ENCODE measurements at places on chromosomes 7 and 10.

DNA sequence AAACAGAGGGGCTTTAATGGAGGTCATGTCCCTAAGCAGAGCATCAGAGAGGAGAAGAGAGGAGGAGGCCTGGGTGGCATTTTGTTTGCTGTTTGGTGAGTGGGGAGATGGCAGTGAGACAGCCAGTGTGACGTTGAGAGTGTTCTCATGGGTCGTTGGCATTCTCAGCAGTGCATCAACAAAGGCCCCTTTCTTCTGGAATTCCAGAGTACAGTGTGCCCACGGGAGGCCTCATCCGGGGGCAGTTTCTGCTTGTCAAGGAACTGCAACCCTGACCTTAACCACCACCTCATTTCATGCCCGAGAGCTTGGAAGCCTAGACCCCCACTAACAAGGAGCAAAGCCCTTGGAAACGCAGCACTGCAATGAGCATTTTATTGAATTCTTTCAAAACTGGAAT, 92.9 kb downstream of the CELF2 start:
- DNase-seq, result no peak

DNA sequence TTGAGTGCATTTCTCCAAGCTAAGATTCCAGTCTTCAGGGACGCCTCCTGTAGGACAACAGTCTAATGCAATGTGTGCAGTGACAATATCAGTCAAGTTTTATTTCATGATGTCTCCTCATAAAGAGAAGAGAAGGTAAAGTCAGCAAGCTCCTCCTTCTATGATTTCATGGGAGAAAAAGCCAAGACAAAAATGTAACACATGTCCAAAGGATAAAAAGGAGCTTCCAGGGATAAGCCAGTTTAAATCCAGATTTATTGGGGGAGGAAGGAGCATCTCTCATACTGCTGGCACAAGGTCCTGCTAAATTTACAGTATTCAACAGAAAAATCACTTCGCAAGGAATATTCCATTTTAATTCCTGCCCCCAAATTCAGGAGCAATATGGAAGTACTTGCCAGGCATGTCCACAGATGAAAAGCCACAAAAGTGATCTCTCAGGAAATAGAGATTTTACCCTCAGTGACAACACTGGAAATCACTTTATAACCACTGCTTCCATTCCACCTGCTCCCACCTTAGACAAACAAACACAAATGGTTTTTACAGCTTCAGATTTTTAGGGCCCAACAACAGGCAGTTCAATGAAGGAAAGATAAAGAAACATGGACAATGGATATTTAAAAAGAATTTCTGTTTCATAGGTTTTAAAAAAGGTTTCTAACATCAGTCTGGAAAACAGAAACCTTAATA, 677.5 kb upstream of the C7orf33 start:
- no peak for DNase-seq

DNA sequence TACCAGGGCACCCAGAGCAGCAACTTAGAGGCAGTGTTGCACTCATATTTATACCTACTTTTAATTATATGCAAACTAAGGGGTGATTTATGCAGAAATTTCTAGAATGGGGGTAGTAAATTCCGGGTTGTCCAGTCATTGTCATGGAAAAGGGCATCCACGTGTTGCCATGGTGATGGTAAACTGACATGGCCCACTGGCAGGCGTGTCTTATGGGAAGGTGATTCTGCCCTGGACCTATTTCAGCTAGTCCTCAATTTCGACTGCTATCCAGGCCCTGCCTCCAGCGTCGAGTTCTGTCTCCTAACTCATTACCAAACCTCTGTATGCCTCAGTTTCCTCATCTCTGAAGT, 12.8 kb downstream of the SNX8 start:
- DNase-seq, result no peak

- DNase-seq, result no peak
Observed at GRCh38 chr7:98879198-98879978, 1.1 kb downstream of the TRRAP start.

GRCh38 chr10:99973190-99973589, 36.6 kb downstream of the DNMBP start:
- no peak for DNase-seq

DNA sequence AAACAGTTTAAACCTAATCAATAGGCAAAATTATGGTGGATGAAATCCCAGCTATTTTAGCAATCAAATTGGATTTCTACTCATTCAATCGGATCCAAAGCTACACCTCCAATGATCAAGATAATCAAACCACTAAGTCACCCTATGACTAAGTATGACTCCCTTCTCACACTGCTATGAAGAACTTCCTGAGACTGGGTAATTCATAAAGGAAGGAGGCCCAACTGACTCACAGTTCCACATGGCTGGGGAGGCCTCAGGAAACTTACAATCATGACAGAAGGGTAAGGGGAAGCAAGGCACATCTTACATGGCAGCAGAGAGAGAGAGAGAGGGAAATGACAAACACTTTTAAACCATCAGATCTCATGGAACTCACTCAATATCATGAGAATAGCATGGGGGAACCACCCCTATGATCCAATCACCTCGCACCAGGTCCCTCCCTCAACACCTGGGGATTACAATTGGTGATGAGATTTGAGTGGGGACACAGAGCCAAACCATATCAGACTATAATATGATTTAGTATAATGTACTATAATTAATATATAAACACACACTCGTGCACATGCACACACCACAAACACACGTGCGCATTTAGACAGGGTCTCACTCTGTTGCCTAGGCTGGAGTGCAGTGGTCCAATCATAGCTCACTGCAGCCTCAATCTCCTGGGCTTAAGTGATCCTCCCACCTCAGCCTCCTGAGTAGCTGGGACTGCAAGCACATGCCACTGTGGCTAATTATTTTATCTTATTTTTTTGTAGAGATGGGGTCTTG, 213.6 kb upstream of the FOXK1 start:
- no peak for DNase-seq

GRCh38 chr10:109027534-109028185, 895.7 kb downstream of the XPNPEP1 start:
- no peak for DNase-seq

GRCh38 chr10:51342381-51342780, 268.1 kb downstream of the PRKG1 start:
- DNase-seq, result no peak

DNA sequence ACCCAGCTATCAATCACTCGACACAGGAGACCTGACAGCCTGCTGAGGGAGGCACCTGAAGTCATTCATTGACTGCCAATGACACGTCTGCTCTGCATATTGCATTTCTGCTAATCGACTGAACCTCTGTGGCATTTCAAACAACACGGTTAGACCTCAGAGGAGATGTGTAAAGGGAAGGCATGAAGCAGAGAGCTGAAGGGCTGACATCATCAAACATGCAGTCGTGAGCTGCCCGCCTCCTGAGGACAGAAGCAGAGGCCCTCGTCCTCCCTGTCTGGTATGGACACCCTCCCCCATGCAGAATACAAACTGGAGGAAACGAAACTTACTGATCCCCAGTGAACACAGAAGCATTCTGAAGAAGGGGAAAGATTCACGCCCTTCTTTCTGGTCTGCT, 462.6 kb upstream of the MGMT start:
- DNase-seq, result no peak

DNA sequence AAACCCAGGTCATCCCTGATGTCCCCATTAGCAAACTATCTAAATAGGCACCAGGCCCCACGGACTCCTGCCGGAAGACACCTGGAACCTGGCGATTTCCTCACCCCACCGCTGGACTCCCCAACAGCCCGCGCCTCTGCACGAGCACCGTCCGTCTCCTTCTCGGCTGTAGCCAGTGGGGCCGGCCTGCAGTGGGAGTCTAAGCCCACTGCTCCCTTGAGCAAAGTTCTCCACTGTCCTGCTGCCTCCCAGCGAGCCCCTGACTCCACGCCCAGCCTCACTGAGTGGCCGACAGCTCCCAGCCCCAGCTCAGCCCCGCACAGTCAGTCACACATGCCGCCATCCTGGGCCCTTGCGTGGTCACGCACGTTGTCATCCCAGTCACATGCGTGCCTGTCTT, 211.3 kb upstream of the PPP2R2D start:
- DNase-seq, result no peak

DNA sequence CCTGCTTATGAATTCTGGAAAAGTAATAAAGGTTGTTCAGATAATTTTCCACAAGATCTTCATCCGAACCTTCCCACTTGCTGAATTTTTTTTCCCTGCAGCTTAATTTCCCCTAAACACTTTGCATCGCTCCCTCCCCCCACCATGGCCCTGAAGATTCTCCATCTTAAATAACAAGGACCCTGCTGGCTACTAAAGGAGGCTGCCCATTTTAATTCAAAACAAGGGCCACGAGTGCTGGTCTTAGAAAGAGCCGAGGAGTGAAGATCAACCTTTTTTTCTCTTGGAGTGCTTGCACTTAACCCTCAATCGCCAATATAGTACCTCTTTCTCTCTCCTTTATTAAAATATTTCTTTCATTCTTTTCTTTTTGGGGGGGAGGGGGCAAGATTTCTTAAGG, 9.2 kb upstream of the SP8 start:
- no peak for DNase-seq

DNA sequence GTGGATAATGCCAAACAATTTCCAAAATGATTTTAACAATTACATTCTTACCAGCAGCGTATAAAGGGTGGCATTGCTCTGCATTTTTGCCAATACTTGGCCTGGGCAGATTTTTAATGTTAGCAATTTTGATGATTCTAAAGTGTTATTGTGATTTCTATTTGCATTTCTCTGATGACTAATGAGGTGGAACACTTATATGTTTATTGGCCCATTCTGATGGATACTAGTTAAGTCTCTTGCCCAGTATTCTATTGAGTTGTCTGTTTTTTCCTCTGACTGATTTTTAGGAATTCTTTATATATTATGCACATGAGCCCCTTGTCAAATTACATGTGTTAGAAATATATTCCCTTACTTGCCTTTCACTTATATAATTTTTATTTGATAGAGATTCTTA, 86.8 kb downstream of the TMEM26 start:
- DNase-seq, result no peak

GRCh38 chr7:111082351-111082750, 8.6 kb upstream of the LRRN3 start:
- DNase-seq, result no peak

DNA sequence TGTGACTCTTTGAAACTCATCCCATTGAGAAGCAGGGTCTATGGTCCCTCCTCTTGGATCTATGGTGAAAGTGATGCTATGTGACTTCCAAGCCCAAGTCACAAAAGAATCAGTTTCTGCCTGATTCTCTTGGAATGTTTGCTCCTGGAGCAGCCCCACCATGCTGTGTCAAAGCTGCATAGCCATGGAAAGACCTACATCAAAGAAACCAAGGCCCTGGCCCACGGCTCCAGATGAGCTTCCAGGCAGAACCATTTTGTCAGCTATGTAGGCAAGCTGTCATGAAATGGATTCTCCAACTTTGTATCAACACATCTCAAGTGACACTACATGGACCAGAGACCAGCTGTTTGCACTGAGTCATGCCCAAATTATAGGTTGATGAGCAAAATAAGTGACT, 77.0 kb downstream of the AASS start:
- no peak for DNase-seq

GRCh38 chr10:27242951-27243551, 2.5 kb upstream of the ACBD5 start:
- DNase-seq, result peak; percentile 7

DNA sequence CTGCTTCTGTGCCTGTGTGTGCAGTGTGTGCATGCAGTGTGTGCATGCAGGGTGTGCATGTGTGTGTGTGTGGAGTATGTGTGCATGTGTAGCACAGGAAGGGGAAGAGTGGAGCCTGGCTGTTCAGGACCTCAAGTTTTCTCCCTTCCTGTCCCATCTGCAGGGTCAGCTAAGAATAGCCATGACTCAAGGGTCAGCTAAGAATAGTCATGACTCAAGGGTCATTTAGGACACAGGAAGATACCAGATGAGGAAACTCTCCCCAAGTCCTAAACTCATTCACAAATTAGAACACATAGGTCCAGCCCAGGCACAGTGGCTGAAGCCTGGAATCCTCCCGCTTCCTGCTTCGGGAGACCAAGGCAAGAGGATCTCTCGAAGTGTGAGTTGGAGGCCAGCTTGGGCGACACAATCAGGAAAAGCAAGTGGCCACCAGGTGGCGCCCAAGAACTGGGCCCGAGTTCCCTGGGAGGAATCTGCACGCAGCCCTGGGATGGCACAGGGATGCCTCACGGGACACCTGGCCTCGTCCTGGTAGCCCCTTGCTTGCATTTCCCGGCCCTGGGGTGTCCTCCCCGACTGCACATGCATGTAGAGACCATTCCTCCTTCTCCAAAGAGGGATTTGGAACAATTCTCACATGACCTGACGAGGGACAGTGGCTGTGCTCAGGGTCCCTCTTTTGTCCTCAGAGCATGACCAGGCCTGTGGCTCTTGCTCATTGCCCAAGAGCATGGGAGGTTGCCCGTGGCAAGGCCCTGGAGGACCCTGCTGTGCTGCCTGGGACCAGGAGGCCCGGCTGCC, 21.4 kb upstream of the VOPP1 start:
- no peak for DNase-seq

DNA sequence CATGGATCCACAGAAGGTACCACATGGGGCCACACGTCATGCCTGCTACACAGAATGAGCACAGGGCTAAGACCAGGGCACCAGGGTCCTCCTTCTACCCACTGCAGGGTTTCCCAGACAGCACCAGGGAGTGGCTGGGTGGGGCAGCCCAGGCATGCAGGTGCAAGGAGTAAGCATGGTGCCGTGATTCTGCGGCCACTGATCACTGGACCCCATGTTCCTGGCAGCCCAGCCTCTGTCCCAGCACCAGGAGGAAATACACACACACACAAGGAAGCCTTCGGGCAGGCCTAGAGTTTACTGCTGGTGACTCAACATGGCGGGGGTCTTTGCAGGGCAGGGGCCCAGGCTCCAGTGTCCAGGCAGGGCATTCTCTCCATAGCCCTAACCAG, 13.9 kb downstream of the ATP6V1F start:
- DNase-seq, result no peak

- DNase-seq, result no peak
Observed at GRCh38 chr7:111012799-111013675, 77.9 kb upstream of the LRRN3 start.

GRCh38 chr10:119969609-119970008, 77.1 kb downstream of the SEC23IP start:
- no peak for DNase-seq

DNA sequence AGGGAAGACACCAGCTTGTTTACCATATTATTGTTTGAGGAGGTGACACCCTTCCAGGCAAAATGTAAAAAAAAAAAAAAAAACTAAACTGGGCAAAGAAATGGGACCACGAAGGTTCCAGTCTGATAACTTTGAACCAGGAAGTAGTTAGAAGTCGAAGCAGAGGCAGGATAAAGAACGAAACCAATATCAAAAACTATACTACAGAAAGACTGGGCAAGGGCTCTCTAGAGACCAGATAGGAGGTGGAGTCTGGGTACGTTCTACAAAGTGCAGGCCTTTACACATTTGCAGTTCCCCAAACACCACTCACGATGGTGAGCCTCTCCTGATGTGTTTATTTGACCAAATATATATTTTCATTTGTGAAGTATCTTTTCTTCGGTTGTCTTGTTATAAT, 125.7 kb upstream of the CDK1 start:
- no peak for DNase-seq

DNA sequence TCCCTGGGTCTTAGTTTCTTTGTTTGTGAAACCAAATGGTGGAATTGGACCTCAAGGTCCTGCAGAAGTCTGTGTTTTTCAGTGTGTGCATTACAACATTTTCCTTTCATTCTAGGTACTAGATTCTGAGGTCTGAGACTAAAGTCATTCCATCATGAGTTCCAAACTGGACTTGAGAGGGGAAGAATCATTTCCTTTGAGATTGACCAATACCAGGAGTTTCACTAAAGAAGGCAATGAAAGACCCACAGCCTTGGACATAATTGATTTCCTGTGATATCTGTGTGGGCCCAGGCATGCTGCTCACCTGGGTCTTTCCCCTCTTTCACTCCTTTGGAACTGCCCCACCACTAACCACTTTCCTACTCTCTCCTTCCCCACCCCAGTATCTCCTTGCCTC, 18.2 kb downstream of the TAS2R41 start:
- no peak for DNase-seq

Measured in SIG-M5 (cell line).